Hypothalamus (tissue), 51 donors: ENCODE measurements at places on chromosomes 2 and 18.

DNA sequence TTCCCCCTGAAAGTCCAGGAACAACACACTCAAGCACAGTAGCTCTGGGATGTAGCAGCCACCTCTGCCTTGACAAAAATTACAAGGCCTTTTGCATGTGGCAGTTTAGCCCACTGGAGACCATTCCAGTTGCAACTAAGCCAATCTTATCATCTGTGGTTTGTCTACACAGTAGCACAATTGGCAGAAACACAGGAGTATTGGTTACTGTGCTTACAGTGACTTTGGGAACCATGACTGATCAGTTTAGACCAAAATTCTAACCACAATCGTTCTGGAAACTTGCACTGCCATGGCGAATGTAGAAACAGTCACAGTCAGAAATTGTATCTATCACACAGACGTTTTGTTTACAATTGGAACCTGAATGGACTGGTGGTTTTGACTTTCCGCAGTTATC lies 403.7 kb upstream of the MEIS1 start:
- DNase-seq, result no peak

DNA sequence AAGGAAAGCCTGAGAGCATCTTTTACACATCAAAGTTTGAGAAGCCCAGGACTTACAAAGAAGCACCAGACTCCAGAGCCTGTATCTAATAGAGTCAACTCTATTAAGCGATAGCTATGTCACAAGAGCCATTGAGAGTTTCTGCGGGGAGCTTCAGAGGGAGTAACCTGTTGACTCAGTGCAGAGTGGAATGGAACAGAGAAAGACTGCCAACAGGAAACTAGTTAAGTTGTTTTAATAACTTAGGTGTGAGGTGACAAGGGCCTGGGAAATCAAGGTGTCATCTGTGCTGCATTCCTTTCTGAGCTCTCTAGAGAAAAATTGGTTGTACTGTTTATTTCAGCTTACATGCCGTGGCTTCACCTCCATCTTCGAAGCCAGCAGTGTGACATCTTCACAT lies 513.8 kb upstream of the POU3F3 start:
- DNase-seq, result no peak

DNA sequence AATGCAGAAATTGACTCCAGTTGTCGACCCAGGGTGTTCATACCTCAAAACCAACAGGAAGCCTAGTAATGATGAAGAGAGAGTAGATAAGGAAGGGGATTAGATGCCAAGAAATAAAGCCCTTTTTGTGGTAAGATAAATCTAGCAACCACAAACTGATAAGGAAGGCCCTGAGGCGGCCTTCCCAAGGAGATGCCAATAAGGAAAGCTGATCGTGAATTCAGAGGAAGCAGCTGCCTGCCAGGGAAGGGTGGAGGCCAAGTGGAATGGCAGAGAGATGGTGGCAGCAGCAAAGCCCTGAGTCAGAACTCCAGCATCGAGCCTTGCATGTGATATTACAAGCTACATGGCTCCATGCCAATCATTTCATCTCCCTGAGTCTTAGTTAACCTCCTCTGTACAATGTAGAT lies 126.3 kb downstream of the IRS1 start:
- no peak for DNase-seq

DNA sequence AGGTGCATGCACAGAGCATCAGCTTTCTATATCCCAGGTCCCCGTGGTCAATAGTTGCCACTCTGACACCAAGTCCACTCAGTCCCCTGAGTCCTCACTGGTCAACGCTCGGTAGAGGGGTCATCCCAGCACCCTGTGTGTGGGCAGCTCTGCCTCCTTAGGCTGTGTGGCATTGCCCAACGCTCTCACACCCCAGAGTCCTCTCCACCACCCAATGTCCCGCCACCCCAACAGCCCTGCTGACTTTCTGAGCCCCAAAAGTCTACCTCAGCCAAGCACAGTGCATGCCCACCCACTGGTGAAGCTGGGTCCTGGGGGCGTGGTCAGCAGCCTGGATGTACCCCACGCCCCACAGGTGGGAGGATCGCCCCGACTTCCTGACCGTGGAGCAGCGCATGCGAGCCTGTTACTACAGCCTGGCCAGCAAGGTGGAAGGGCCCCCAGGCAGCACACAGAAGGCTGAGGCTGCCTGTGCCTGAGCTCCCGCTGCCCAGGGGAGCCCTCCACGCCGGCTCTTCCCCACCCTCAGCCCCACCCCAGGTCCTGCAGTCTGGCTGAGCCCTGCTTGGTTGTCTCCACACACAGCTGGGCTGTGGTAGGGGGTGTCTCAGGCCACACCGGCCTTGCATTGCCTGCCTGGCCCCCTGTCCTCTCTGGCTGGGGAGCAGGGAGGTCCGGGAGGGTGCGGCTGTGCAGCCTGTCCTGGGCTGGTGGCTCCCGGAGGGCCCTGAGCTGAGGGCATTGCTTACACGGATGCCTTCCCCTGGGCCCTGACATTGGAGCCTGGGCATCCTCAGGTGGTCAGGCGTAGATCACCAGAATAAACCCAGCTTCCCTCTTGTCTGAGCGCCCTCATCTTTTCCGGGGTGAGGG lies 25.9 kb downstream of the ZAP70 start:
- no peak for DNase-seq

GRCh38 chr18:49739275-49739674 lies 74.1 kb downstream of the ACAA2 start:
- DNase-seq, result no peak

- no peak for DNase-seq
These were observed 51.6 kb upstream of the STPG4 start for GRCh38 chr2:47206681-47207080.

- no peak for DNase-seq
These were observed 17.0 kb upstream of the MPP4 start for GRCh38 chr2:201715459-201715858.

DNA sequence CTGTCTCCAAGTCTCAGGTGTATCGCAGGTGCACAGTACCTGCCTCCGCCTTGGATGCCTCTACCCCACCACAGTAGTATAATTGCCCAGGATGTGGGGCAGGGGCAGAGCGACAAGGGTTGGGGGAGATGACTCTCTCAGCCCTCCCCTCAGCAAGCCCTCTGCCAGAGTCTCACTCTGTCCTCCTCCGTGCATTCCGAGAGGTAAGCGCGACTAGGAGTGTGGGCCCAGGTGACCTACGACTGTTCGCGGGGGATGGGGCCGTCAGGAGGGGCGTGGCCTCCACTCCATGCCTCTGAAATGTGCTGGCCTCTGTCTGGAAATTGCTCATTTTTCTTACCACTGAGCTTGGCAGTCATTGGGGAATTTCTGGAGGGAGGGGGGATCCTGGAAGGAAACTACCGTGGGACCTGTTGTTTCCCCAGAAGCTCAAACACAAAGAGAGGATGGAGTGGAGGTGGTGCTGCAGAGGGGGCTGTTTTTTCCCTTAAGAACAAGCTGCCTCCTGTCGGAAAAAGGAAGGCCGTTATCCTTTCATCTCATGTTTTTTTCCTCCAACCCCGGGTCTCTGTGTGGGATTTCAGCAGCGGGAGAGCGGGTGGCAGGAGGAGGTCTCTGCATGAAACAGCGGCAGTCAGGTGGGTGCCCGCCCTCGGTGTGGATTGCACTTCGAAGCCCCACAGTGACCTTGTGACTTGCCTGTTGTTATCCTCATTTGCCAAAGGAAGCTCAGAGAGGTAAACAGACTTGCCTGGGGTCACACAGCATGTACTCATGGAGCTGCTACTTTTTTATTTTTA lies 13.0 kb upstream of the RALB start:
- no peak for DNase-seq

GRCh38 chr2:217279556-217279955 lies 419.7 kb upstream of the TNP1 start:
- DNase-seq, result no peak

DNA sequence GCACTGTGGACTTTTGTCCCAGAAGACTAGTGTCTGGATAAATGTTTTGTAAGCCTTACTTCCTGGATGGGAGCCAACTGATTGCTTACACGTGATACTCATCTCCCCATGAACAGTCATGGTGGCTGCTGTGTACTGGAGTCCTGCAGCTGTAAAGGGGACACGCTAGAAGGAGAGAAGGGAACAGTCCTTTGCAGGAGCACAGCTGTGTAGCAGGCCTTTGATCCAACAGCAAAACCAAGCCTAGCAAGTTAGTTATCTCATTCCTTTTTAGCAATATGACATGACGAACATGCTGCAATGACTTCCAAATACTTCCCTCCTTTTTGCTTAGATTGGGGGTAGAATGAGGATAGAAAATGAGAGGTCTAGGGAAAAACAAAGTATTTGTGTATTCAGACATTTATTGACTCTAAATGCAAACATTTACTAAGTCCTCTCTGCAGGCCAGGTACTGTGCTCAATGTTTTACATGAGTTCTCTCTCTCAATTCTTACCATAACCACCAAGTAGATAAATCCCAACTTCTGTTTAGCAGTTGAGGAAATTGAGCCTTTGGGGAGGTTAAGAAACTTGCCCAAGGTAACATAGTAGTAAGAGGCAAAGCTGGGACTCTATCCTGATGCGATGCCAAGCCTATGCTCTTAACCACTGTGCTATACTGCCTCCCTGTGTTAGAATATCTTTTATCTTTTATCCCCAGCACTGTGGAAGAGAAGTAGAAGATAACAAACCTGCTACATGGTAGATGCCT lies 55.4 kb upstream of the CD28 start:
- DNase-seq, result no peak
